Stimulated activated CD8-positive, alpha-beta memory T cell treated with anti-CD3 and anti-CD28 coated beads, Interleukin-2, amount 100 ng/mL, for 1 hour (primary cell): ENCODE measurements at places on chromosomes 7 and 10.

DNA sequence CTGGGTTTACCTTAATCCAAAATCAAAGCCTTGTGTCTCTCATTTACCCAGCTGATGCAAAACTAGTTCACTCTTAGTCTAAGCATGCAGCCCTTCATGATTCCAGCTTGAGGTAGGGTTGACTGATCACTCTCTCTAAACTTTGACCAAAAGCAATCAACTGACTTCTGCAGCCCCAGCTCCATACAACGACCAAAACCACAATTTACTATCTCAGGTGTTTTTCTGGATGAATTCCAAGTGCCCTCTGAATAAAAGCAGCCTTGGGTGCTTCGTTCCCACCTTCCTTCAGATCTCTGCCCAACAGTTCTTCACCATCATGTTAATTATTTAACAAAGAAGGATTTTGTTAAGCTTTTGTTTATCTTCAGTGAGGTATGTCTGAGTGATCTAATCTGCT lies 62.6 kb downstream of the CCDC6 start:
- no peak for DNase-seq

- DNase-seq = no peak
Observed at GRCh38 chr10:21496343-21497176, 28.9 kb downstream of the SKIDA1 start.

- no peak for DNase-seq
Observed at GRCh38 chr7:66847879-66848790, 72.9 kb upstream of the TMEM248 start.

- no peak for DNase-seq
Observed at GRCh38 chr10:28624351-28624750, 53.0 kb upstream of the BAMBI start.

DNA sequence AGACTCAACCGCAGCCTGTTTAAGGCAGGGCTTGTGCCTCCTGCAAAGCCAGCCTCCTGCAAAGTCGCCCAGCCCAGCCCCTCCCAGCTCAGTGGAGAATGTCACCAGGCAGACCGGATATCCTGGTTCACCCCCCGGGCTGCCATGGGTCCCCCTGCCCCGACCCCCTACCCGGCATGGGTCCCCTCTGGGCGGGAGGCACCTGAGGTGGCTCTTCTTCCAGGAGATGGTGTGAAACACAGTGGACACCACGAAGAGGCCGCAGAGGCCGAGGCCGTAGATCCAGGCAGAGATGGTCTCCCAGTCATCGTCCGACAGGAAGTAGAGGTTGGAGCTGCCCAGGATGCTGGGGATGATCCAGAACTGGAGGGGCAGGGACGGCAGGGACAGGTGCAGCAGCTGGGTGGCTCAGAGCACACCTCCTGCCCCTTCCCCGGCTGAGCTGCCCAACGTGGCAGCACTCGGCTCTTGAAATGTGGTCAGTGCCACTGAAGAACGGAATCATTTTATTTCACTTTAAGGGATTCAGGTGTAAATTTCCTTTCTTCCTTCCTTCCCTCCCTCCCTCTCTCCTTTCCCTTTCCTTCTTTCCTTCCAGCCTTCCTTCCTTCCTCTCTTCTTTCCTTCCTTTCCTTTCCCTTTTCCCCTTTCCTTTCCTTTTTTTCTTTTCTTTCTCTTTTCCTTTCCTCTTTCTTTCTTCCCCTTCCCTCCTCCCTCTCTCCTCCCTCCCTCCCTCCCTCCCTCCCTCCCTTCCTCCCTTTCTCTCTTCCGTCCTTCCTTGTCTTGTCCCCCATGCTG lies 36.7 kb upstream of the RADIL start:
- no peak for DNase-seq

DNA sequence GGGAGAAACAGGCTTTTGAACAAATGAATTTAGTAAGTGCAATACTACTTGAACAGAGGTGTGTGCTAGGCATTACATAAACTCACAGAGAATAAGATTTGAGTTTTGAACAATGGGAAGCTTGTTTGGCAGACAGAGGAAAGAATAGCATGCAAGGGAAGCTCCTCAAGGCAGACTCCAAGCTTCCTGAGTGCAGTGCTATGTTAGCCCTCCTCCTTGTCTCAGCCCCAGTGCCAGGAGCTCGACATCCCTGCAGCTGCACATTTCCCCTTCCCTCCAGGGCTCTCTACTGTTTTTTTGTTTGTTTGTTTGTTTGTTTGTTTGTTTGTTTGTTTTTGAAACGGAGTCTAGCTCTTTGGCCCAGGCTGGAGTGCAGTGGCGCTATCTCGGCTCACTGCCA lies 237.5 kb downstream of the IPMK start:
- no peak for DNase-seq
